ENCODE measurements at places on chromosomes 4 and X. TPM values are rescaled to one million over a fixed set of nuclear protein-coding genes. Genes with fewer than 3 reads are reported as not detected.

DNA sequence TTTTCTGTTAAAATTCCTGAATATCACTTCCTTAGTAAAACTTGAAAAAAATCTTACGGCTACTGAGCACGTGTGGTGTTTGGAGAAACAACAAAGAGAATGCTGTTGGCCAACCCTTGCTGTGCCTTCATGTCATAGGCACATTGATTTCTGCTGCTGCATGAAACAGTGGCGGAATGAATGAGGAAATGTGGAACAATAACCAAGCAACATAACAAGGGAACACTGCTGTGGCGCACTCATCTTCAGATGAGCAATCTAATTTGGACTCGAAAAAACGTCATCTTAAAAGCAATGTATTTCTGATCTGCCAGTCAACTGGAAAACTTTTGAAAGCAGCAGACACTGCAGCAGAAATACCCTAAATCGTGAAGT, 51.4 kb downstream of the PROM1 start:
- no peak for DNase-seq

The ADGRG2 gene
- 2.0 TPM for total RNA-seq

The RNF175 gene
- not detected for total RNA-seq

The ARHGEF6 gene
- total RNA-seq, result 35.5 TPM
